ENCODE measurements at places on chromosomes 5 and 9.
A peak's percentile ranks its signal among the peaks of the same experiment; 100 is the strongest.

- DNase-seq = no peak
These were observed 5.5 kb upstream of the JAKMIP2 start for GRCh38 chr5:147788023-147788422.

GRCh38 chr5:33223563-33224284, 217.0 kb upstream of the TARS1 start:
- DNase-seq = no peak

DNA sequence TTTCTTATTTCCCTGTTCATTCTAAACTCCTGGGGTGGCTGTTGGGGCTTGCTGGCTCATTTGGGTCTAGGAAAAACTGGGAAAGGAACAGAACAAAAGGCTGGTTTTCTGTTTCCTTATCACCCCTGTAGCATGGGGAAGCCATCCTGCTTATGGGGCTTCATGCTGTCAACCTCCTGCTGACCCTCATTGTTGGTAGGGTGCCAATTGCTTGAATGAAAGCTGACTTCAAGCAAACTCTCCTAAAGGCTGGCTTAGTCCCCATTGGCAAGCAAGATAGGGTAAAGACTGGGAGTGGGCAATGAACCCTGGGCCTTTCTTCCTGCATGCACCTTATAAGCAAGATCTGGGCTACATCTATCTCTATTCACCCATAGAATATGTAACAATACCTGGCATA, 511.6 kb downstream of the DMAC1 start:
- DNase-seq = no peak

- no peak for DNase-seq
These were observed 16.1 kb downstream of the PAIP1 start for GRCh38 chr5:43540746-43541145.

- DNase-seq = peak; percentile 98
These were observed 411.0 kb downstream of the MAT2B start for GRCh38 chr5:163916376-163916775.

- DNase-seq = no peak
These were observed 222.0 kb downstream of the MAN2A1 start for GRCh38 chr5:109911731-109912130.

DNA sequence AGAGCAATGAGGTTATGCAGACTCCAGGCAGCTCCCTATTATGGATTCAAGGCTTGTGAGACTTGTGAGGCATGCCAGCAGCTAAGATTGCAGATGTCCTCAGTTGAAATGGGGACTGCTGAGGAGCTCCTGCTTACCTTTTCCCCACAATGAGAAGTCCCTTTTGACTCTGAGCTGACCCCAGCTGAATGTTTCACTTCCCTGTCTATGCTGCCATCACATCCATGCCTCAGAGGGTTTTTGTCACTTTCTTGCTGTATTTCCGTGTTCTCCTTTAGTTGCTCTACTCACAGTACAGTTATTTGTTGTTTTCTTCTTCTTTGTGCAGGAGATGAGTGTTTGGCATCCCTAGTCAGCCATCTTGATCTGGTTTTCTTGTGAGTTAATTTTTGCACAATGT, 18.8 kb upstream of the OR2S2 start:
- peak; percentile 78 for DNase-seq

DNA sequence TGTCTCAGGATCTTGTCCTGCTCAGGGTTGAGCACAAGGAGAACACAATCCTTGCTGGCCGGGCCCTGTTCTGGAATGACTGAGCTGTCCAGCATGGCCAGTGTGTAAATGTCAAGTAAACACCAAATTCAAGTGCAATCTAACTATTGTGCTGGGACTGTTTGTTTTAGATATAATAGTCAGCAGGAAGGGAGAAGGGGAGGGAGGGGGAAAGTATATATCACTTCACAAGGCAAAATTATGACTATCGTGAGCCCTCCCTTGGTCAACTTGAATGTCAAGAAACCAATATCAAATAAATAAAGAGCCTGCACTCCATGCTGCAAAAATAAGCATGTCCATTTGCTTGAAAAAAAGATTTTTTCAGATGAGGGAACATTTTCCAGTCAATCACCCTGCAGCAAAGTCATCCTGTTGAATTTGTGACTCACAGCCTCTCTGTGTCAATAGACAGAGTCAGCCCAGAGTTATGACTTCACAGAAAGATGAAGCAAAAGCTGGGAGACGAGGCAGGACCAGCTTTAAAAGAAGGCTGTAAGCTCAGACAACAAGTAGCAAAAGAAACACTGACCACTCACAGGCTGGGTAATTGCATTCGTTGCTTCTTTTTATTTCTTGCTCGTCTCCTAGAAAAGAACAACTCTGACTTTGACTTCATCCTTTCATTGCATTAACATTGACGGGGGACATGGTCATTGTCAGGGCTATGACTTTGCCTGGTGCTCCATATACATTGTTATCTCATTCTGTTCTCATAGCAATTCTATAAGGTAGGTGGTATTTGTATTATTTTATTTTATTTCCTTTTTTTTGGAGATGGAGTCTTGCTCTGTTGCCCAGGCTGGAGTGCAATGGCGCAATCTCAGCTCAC, 15.3 kb upstream of the KLF4 start:
- peak; percentile 33 for DNase-seq

DNA sequence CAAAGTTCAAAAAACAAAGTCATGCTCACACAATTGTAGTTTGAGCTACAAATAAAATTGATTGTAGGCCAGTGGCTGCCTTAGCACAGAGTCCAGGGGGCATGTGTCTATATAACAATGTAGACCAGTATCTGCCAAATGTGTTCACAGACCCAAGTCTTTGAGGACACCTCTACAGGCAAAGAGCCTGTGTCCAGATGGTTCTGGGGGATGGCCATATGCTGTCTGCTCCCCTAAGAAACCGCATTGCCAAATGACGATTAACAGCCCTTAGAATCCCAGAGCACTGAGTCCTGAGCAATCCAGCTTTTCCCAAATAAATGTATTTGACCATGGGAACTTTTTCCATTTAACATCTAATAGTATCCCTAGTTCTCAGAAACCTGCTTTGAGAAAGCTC, 169.6 kb downstream of the ADCY2 start:
- DNase-seq = no peak

GRCh38 chr5:55853041-55853670, 2.0 kb downstream of the IL31RA start:
- peak; percentile 63 for DNase-seq

GRCh38 chr5:36277521-36278176, 24.1 kb downstream of the RANBP3L start:
- peak; percentile 65 for DNase-seq

DNA sequence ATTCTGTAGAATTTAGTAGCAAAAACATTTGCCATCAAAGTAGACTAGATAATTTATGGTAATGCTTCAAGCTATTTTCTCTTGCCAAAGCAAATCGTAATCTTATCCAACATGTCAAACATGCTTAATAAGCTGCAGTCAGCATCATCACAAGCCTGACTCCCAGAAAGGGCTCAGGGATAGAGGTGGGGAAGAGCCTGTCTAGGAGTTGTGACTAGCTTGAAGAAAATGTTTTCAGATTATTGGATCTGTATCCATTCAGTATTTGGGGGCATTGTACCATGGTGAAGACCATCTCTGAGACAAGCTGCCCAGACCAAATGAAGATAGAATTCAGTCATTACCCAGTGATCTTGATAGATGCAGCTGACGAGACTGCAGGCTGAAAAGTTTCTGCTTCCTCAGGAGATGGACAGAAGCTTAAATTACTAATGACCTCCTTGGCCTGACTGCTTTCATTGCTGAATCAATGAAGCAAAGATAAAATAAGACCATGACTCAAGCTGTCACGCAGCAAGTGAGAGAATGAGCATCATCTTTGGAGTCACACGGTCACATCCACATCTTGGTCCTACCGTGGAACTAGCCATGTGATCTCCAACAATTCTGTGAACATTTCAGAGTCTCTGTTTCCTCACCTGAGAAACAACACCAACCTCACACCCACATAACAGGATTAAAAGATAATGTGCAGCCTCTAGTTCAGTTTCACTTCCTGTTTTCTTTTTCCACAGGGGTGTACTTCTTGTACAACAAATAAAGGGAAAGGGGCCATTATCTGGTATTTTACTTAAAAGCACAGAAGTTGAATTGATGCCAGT, 9.4 kb downstream of the ERAP2 start:
- DNase-seq = peak; percentile 79

- DNase-seq = no peak
These were observed 82.5 kb upstream of the SLC1A3 start for GRCh38 chr5:36523926-36524325.

- no peak for DNase-seq
These were observed 368.1 kb upstream of the CTNND2 start for GRCh38 chr5:12272389-12272788.

GRCh38 chr5:133714161-133714915, 102.0 kb upstream of the FSTL4 start:
- no peak for DNase-seq

GRCh38 chr9:127527560-127528268, 76.4 kb downstream of the LRSAM1 start:
- DNase-seq = no peak

GRCh38 chr5:144335561-144335960, 164.9 kb downstream of the KCTD16 start:
- DNase-seq = no peak

DNA sequence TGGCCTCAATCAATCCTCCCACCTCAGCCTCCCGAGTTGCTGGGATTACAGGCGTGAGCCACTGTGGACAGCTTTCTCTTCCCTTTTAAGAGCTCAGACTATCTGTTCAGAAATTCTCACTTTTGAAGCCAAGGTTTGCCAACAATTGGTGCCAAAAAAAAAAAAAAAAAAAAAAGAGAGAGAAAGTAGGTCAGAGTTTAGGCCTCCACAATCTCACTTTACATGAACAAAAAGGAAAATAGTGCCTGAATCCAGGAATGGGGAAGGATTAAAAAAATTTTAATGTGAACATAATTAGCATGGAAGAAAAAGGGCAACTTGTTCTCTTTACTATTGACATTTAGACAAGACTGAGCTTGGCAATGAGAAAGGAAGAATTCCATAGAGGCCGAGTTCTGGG, 94.1 kb downstream of the NSG2 start:
- DNase-seq = no peak

DNA sequence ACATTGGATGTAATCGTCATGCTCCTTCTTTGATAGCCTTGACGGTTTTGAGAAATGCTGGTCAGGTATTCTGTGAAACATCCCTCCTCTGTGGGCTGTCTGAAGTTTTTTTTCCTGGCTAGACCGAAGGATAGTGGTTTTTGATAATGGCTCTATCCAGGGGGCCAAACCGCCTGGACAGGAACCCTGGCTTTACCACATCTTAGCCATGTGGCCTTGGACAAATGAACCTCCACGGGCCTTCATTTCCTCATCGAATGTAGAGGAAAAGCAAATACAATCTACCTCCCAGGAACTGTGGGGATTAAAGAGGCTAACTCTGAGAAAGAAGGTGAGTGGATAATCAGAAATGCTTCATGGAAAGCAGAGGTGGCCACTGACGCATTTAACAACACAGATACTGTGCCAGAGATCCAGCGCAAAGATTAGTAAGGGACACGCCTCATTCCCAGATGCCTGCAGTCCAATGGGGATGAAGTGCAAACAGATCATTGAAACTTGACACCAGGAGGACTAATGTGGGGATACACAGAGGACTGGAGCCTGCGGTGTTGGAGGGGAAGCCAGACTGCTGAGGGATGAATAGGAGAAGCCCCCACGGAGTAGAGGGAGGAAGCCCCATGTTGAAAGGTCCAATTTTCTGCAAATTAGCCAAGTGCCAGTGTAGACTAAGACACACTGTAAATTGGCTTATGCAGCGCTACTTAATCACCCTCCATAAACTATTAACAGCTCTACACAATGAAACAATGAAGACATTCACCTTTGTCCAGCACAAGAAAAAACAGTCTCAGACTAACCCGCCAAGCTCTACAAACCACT, 41.6 kb downstream of the MYO10 start:
- DNase-seq = no peak

- no peak for DNase-seq
These were observed 68.9 kb downstream of the PPIC start for GRCh38 chr5:122967625-122968024.

GRCh38 chr5:67115246-67115645, 81.4 kb downstream of the CD180 start:
- no peak for DNase-seq

Data from MV-4-11 (cell line).